ENCODE measurements at places on chromosomes 16 and 17.

DNA sequence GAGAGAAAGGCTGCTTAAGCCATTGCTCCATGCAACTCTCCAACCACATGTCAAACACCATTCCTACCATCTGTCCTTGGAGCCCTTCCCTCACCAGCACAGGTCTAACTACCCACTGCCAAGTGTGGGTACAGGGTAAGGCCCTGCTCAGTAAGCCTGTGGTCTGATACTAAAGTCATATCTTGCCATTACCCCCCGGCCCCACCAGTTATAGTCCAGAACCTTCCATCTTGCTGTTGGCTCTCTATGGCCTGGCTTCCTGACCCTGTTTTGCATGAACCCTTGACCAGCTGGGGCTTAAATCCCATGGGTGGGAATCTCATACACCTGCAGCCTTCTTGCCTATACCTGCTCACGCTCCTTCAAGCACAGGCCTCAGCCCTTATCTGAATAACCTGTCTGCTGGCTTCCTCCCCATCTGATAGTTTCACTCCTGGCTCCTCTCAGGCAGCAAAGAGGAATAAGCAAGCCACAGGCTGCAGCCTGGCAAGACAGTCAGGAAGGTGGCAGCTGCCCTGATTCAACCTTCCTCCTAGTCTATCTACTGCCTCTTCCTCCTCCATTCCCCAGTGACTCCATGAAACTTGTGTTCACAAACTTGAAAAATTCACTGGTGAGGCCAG, 64.1 kb downstream of the ZFHX3 start:
- DNase-seq = no peak

- no peak for DNase-seq
Observed at GRCh38 chr16:71421911-71422310, 19.9 kb downstream of the TLE7 start.

DNA sequence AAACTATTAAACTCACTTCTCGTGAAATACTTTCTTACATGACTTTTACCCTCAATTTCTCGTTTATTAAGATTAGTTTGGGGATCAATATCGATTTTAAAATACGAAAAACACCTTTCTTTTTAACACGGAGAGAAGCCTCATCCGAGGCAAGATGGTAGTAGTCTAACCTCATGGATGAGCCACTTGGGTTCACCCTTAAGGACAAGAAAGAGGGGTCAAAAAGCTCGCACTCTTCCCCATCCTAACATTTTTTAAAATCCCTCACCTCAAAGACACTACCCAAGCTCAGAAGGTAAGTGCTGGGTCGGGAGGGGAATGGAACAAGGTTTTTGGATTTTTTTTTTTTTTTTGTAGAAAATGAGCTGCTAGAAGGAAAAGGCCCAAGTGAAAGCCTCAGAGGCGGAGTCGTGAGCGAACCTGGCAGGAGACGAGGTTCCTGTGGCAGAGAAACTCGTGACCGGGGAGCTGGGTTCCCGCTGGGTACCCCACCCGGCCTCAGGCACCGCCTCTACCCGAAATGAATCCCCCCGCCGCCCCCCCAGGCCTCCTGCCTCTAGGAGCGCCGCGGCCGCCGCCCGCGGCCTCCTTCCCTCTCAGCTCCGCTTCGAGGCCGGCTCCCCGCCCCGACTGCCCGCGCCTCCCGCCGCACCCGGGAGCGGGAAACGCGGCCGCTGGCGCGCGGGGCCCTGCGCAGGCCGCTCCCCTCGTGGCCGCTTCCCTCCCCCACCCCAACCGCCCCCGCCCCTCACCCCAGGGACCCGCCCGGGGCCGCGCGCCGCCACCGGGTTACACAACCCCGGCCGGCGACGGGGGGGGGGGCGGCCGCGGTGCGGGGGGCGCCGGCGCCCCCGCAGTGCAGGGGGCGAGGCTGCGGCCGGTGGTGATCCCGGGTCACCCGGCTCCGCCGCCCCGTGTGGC, 1.6 kb downstream of the NUFIP2 start:
- peak; percentile 60 for DNase-seq

- no peak for DNase-seq
Observed at GRCh38 chr17:77824780-77825280, 133.7 kb upstream of the TNRC6C start.

GRCh38 chr17:61480414-61480807, 28.2 kb downstream of the TBX4 start:
- no peak for DNase-seq

DNA sequence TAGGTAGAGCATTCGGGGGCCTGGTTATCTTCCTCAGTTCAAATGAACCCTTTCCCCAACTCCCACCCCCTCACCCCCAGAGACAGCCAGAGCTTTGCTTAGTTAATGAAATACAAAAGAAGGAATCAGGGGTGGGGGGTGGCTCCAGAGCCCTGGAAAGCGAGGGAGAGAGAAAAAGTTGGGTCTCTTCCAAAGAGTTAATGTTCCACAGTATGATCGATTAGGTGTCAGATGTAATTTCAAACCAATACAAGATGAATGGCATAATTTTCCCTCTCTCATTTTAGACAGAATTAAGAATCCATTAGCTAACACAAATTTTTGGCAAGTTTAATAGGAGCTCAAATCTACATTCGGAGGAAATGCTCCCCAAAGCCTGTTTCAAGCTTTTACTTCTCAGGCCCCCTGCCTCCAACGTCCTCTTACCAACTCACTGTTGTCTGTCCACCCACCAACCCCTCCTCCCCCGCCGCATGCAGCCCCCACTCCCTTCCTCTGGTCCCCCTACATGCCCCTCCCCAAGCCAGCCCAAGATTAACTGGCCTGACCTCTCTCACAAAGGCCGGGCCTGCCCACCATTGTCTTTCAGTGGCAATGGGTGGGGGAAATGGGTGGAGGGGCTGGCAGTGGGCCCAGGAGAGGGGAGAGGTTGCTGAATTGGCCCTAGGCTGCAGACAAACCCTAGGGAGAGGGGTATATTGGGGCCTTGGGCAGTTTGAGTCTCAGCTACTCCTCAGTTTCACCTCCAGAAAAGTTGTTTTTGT, 28.2 kb downstream of the NEUROD2 start:
- DNase-seq = no peak
